ENCODE measurements at places on chromosomes 5 and 9. TPM values are rescaled to one million over a fixed set of nuclear protein-coding genes. Genes with fewer than 3 reads are reported as not detected.

The SPATA31A3 gene
- total RNA-seq = not detected

The SPATA31D4 gene
- total RNA-seq = not detected

The ACTBL2 gene
- 0.28 TPM for total RNA-seq

The C9 gene
- not detected for total RNA-seq

The MSX2 gene
- total RNA-seq = 0.09 TPM

The FSD1L gene
- total RNA-seq = 3.6 TPM

The MZB1 gene
- 0.09 TPM for total RNA-seq

The PLEKHG4B gene
- not detected for total RNA-seq

The MYOT gene
- not detected for total RNA-seq

The IL3 gene
- total RNA-seq = not detected

The ANKRD18A gene
- total RNA-seq = 0.75 TPM

The C9orf72 gene
- 5.8 TPM for total RNA-seq

The SPATA6L gene
- 0.47 TPM for total RNA-seq
